ENCODE measurements at places on chromosomes 6 and 20. TPM values are rescaled to one million over a fixed set of nuclear protein-coding genes. Genes with fewer than 3 reads are reported as not detected.

The TMEM151B gene
- total RNA-seq = not detected

The PROCR gene
- 0.53 TPM for total RNA-seq

The DEF6 gene
- total RNA-seq = 105 TPM

The ENPP5 gene
- 1.0 TPM for total RNA-seq

The TBXT gene
- not detected for total RNA-seq

The KCNQ2 gene
- not detected for total RNA-seq

The SLC24A3 gene
- total RNA-seq = 1.4 TPM

The DLK2 gene
- total RNA-seq = not detected

The ARFGEF3 gene
- total RNA-seq = 0.45 TPM

The SLCO4A1 gene
- total RNA-seq = 42.9 TPM

The TFAP2D gene
- total RNA-seq = not detected

The DEFB121 gene
- not detected for total RNA-seq

The C6orf52 gene
- 2.4 TPM for total RNA-seq

The TP53TG5 gene
- total RNA-seq = not detected

The SRSF6 gene
- 153 TPM for total RNA-seq

The HLA-DQB1 gene
- 21.0 TPM for total RNA-seq

The SMIM26 gene
- 41.8 TPM for total RNA-seq

The SNPH gene
- 1.9 TPM for total RNA-seq

The TNF gene
- total RNA-seq = 420 TPM

The UST gene
- 3.0 TPM for total RNA-seq

The BANF2 gene
- total RNA-seq = not detected

The FRK gene
- 0.02 TPM for total RNA-seq

The XKR7 gene
- not detected for total RNA-seq

The ABHD16B gene
- total RNA-seq = not detected

The PLA2G7 gene
- total RNA-seq = not detected

The SPATS1 gene
- not detected for total RNA-seq

The TNNC2 gene
- not detected for total RNA-seq

The ZNF512B gene
- 13.8 TPM for total RNA-seq

The GSTA2 gene
- not detected for total RNA-seq

The EFCAB8 gene
- 0.78 TPM for total RNA-seq

The OXT gene
- not detected for total RNA-seq

The KCNG1 gene
- total RNA-seq = not detected

The MRAP2 gene
- not detected for total RNA-seq

The FOXQ1 gene
- not detected for total RNA-seq

The MEP1A gene
- total RNA-seq = not detected

The GSTA3 gene
- total RNA-seq = not detected

The PTK6 gene
- not detected for total RNA-seq

The GPR6 gene
- total RNA-seq = not detected

The ASIP gene
- not detected for total RNA-seq

The PRSS16 gene
- not detected for total RNA-seq

The CCN5 gene
- not detected for total RNA-seq

The CYB5R4 gene
- 29.0 TPM for total RNA-seq

The OR12D3 gene
- total RNA-seq = not detected

The ZSWIM1 gene
- 3.2 TPM for total RNA-seq

The CALHM5 gene
- total RNA-seq = not detected

The SEC23B gene
- total RNA-seq = 123 TPM

The TMEM74B gene
- not detected for total RNA-seq

The SLC17A3 gene
- not detected for total RNA-seq

The SEMG1 gene
- not detected for total RNA-seq

The FOXA2 gene
- total RNA-seq = not detected

The BCAS4 gene
- 6.7 TPM for total RNA-seq

The RARS2 gene
- total RNA-seq = 21.8 TPM

The PRSS35 gene
- not detected for total RNA-seq

The C20orf202 gene
- not detected for total RNA-seq

The SSTR4 gene
- not detected for total RNA-seq

The VSTM2L gene
- total RNA-seq = 0.14 TPM

The SLC35D3 gene
- total RNA-seq = not detected
